ENCODE measurements at places on chromosomes 16 and 17. TPM values are rescaled to one million over a fixed set of nuclear protein-coding genes. Genes with fewer than 3 reads are reported as not detected.

NGFR gene
- polyA plus RNA-seq: not detected

NATD1 gene
- polyA plus RNA-seq: 0.45 TPM

C16orf54 gene
- 50.6 TPM for polyA plus RNA-seq

SPNS3 gene
- 0.94 TPM for polyA plus RNA-seq

TBC1D24 gene
- polyA plus RNA-seq: 3.3 TPM

SULT1A4 gene
- polyA plus RNA-seq: 6.7 TPM

HSD11B2 gene
- not detected for polyA plus RNA-seq

MEFV gene
- not detected for polyA plus RNA-seq

TBC1D3B gene
- polyA plus RNA-seq: 0.84 TPM

CIBAR2 gene
- polyA plus RNA-seq: not detected

ZNF23 gene
- 6.5 TPM for polyA plus RNA-seq

NXN gene
- 0.18 TPM for polyA plus RNA-seq

RAB37 gene
- polyA plus RNA-seq: 76.5 TPM

P3H4 gene
- 1.5 TPM for polyA plus RNA-seq
